Left renal pelvis (tissue), 4 donors: ENCODE measurements at places on chromosomes 3 and 15. TPM values are rescaled to one million over a fixed set of nuclear protein-coding genes. Genes with fewer than 3 reads are reported as not detected.

DNA sequence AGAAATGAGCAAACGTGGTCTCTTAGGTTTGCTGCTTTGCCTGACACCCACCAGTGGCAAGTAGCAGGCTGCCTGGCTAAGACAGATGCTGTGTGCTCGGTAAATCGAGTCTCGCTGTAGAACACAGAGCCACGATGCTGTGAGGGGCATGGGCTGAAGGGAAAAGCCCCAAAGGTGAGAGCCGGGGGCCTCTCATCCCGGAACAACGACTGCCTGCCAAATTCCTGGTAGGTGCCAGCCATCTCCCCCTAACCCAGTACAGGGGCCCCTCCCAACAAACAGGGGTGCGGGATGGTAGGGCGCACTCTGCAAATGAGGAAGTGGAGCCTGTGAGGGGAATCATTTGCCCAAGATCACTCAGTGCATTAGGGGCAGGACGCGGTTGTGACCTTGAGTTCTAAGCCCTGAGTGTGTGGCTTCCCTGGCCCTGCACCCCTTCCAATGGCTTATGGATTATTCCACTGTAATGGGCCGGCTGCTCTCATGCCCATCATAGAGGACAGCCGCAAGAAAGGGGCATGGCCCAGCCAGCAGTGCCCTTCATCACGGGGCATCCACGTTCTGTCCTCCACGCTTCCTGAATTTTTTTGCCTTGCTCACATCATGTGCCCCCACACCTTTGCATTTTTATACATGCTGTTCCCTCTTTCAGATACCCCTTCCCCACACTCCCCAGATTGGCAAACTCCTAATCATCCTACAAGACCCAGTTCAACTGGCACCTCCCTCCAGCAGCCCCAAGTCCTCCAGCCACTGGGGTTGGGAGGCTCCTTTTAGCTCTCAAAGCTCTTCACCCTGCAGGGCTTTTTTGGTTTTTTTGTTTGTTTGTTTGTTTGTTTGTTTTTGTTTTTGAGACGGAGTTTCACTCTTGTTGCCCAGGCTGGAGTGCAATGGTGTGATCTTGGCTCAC lies 125.4 kb downstream of the NUP210 start:
- DNase-seq, result no peak

GRCh38 chr15:73986055-73986775 lies 5.9 kb downstream of the STOML1 start:
- no peak for DNase-seq

- no peak for DNase-seq
Measured at GRCh38 chr15:88388686-88389085, 78.5 kb downstream of the MRPL46 start.

GRCh38 chr15:63902671-63903035 lies 68.9 kb upstream of the HERC1 start:
- no peak for DNase-seq

DNA sequence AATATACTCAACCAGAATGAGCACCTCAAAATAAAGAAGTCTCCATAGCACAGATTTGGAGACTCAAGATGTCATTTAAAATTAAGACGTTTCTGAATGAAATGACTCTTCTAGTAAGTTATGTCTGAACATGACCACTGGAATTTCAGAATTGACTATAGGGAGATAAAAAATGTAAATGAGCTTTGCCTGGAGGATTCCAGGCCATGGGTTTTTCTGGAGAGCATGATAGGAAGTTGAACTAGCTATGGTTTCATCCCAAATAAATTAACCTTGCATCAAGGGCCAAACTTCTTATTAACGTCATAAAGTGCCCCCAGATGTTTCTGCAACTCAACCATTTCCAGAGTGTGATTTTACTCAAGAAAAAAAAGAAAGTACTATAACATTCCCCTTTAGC lies 222.6 kb upstream of the NR2F2 start:
- no peak for DNase-seq

The PROK2 gene
- polyA plus RNA-seq, result not detected

The CCK gene
- 0.24 TPM for polyA plus RNA-seq
